Amygdala (tissue), 56 donors: ENCODE measurements at places on chromosomes 13 and 19.

GRCh38 chr13:98263841-98264240, 86.8 kb upstream of the RNF113B start:
- no peak for DNase-seq

GRCh38 chr13:60148918-60149317, 14.8 kb downstream of the DIAPH3 start:
- DNase-seq: no peak

DNA sequence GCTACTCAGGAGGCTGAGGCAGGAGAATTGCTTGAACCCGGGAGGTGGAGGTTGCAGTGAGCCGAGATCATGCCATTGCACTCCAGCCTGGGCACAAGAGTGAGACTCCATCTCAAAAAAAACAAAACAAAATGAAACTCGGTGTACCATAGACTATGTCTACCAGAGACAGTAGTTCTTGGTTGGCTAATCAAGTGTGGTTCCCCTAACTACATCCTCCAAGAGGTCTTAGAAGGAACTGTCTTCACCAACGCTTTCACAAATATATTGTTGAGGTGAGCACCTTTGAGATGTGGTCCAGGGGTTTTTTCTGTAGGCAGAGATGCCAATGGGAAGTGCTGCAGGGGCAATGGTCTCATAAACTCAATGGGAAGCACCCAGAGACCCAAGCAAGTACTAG, 48.0 kb downstream of the RFC3 start:
- no peak for DNase-seq

DNA sequence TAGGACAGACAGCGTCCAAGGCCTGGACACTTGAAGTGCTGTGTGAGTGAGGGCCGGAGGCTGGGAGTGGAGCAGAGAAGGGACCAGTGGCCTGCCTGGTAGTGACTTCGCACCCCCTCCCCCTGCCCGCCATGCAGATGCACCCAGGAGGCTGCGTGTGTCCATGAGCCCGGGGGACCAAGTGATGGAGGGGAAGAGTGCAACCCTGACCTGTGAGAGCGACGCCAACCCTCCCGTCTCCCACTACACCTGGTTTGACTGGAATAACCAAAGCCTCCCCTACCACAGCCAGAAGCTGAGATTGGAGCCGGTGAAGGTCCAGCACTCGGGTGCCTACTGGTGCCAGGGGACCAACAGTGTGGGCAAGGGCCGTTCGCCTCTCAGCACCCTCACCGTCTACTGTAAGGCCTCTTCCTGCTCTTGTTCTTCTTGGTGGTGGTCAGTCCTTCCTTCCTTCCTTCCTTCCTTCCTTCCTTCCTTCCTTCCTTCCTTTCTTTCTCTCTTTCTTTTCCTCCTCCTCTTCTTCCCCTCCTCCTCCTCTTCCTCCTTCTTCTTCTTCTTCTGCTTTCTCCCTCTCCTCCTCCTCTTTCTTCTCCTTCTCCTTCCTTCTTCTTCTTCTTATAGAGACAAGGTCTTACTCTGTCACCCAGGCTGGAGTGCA, 6.0 kb upstream of the FFAR1 start:
- DNase-seq: no peak

- no peak for DNase-seq
These were observed 26.7 kb upstream of the POP4 start for GRCh38 chr19:29579308-29579910.

DNA sequence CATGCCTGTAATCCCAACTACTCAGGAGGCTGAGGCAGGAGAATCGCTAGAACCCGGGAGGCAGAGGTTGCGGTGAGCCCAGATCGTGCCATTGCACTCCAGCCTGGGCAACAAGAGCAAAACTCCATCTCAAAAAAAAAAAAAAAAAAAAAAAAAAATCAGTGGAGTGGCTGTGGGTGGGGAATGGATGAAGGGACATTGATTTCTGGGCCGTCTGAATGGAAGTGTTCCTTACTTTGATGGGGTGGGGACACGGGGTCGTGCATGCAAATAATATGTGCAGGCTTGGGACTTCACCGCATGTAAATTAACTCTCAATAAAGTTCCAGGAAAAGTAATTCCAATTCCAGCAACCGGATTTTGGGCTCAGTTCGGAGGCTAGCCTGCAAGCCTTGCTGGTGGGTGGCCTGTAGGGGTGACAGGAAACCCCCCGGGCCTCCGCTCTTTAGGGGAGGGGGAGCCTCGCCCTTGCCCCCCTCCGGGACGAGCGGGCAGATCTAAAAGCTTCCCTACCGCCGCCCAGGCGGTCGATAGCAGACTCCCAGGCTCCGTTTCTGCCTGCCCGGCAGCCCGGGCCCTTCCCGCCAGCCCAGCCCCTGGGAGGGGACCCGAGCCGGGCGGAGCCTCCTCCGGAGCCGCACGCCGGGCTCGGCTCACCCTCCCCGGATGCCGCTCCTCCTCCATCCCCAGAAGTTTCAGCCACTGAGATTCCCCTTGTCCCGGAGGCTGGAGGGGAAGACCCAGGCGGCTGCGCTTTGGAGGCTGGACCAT, 48.0 kb upstream of the ADGRE5 start:
- no peak for DNase-seq

GRCh38 chr13:20451397-20451796, 74.3 kb downstream of the CRYL1 start:
- no peak for DNase-seq
